Stimulated activated memory B cell treated with anti-CD40 and anti-IgM and Interleukin-4, amounts not matched to agents 10 μg/mL and 1 μg/mL and 100 μg/mL, for 72 hours (primary cell): ENCODE measurements at places on chromosomes 7 and 10.

DNA sequence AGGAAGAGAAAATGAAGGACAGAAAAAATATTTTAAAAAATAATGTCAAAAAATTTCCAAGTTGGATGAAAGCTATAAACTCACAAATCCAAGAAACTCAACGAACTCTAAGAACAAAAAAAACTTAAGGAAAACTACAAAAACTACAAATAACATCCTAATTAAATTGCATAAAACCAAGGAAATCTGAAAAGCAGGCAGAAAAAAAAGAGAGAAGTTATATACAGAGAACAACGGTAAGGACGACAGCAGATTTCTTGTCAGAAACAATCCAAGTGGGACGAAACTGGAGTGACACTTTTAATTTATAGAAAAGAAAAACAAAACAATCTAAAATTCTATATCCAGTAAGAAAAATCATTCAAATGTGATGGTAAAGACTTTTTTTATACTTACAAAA lies 122.2 kb upstream of the LYZL1 start:
- no peak for ATAC-seq

- ATAC-seq = no peak
Measured at GRCh38 chr10:128049226-128050120, 76.8 kb downstream of the MKI67 start.

- ATAC-seq = no peak
Measured at GRCh38 chr7:3924277-3924676, 623.2 kb downstream of the SDK1 start.

DNA sequence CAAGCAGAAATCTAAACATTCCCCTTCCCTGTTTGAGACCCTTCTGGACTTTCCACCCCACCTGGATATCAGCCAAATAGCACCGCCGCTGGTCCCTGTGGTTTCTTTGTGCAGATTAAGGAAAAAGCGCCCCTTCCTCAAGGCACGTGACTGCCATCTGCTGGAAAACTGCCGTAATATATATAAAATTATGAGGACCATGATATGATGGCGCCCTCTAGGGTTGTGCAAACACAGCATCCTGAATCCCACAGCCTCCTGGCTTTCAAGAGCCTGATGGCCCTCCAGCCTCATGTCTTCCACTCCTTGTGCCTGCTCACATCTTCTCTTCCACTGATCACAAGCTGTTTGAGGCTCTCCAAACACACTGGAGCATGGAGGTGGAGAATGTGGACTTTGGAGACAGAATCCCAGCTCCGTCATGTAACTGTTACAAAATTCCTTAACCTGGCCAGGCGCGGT lies 121.3 kb downstream of the MYL10 start:
- ATAC-seq = no peak

- ATAC-seq = no peak
Measured at GRCh38 chr10:79020605-79021004, 48.2 kb upstream of the ZMIZ1 start.

- no peak for ATAC-seq
Measured at GRCh38 chr10:124642088-124642710, 102.0 kb downstream of the FAM53B start.

DNA sequence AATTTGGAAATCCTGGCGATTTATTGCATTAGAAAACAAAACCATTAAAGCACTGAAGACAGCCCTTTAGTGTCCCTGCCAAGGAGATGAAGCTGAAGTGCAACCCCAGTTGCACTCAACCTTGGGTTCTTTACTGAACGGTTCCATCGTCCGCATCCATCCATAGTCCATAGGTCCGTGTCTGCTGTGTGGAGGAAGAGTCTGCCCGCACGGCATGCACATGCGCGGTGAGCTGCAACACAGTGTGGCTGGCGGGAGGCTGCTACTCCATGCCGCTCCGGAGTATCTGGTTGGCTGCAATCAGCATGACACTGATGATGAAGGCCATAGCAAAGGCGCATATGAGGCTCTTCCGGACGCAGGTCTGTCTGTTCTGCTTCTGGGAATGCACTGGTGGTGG lies 624.6 kb downstream of the CALN1 start:
- no peak for ATAC-seq
